ENCODE measurements at places on chromosomes 3 and 15.

DNA sequence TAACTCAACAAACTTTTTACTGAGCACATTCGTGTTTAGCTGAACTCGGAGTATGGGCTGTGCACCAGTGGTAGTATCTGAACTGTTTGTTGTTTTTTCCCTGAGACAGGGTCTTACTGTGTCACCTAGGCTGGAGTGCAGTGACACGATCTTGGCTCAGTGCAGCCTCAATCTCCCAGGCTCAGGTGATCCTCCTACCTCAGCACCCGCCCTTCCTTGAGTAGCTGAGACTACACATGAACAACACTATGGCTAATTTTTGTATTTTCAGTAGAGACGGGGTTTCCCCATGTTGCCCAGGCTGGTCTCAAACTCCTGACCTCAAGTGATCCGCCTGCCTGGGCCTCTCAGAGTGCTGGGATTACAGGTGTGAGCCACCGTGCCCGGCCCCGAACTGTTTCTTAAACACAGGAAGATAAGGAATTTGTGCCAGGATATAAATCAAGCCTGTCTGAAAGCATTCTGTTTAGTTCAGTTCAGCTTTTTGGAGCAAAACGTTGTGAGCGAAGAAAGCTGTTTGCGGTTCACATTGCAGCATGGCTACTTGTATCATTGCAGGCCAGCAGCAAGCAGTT is 40.4 kb upstream of the SKOR1 start:
- DNase-seq = no peak

GRCh38 chr15:31031471-31032067 is 40.1 kb upstream of the MTMR10 start:
- DNase-seq = no peak

GRCh38 chr15:70519616-70520015 is 243.7 kb downstream of the UACA start:
- DNase-seq = no peak

DNA sequence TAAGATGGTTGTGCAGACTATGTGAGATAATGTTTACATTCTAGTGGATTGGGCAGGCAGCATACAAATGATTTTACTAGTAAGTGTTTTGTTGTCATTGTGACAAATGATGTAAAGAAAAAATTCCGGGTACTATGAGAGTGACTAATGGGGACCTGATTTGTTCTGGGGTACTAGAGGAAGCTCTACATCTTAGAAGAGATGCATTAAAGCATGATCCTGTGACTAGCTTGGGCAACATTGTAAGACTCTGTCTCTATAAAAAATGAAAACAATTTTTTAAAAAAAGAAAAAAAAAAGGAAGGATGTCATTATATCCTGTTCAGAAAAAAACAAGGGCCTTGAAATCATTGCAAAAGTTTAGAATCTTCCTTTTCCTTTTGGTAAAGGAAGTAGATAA is 58.1 kb upstream of the MYRIP start:
- DNase-seq = no peak

DNA sequence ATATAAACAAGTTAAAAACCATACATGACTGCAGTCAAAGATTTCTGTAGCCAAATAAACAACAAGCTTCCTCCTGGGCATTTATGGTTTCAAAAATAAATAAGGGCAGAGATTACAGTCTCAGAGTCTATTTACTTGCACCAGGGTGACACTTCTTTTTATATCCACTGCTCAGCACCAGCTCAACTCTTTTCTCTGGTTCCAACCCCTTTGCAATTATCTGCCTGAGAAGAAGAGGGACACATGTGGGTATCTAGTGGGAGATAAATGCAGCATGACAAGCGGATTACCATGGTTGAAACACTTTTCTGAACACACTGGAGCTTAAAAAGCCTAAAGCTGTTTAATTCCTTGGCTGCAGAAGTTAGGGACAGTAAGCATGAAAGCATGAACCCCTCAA is 311.5 kb downstream of the CNTN3 start:
- no peak for DNase-seq

DNA sequence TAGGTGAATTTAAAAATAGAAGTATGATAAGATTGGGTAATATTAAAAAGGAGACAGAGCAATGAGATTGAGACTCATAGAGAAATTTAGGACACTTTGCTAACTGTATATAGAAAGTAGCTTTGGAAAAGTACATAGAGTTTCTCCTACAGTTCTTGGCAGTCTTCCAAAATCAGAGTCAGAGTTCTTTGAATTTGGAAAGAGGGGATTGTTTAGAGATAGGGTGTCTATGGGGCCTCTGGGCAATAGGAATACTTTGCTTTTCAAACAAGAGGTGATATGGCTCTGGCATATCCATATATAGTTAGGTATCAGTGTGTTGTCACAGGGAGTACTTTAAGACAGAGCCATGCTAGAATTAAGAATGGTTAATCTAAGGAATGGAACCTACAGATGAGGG is 477.1 kb upstream of the KCNMB2 start:
- DNase-seq = no peak

DNA sequence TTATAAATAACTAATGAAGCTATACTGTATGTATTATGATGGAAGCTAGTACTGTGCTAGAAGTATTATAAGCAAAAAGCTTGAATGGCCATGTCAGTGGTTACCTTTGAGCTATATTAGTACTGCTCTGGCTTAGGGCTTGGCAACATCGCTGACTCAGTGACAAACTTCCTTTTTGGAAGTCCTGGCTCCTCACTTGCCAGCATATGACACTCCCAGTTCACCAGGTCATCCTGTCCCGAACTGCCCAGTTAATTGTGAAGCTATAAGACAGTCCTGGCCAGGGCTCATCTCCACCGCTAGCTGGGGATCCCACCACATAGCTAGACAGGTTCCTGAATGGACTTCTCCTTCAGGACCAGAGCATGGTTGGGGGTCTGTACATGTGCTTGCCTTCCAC is 31.9 kb downstream of the RAB8B start:
- no peak for DNase-seq

DNA sequence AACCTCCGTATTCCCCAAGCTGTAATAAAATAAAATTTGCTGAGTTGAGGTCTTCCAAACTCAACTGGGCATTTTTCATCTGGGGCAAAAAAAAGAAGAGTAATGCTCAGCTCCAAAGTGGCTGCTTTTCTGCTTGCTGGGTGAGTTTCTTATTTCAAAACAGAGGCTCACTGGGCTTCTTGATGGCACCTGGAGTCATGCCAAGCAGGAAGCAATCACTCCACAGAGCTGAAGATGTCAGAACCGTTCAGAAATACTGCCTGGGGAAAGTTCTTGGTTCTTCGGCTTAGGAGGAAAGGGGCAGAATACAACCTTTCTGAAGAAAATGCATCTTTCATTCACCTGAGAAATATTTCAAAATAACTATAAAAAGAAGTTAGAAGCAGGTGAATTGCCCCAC is 4.1 kb downstream of the CCR9 start:
- no peak for DNase-seq

GRCh38 chr3:87228316-87228715 is 1.2 kb downstream of the CHMP2B start:
- no peak for DNase-seq

DNA sequence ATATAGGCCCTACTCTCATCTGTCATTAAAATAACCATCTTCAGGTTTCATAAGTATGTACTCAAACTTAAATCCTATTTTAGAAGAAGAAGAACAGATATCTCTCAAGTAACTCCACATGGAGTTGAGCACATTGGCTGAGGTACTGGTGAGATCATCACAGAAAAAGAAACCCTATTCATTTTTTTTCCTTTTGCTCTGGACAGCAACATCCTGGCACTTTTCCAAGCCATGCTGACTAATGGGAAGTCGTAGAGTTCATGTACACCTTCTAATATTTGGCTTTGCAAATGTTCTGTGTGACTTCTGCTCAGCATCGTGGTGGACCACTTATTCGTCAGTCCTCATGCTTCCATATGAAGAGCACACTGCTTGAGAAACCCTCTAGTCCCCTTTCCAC is 336.0 kb upstream of the KCNH8 start:
- DNase-seq = no peak

DNA sequence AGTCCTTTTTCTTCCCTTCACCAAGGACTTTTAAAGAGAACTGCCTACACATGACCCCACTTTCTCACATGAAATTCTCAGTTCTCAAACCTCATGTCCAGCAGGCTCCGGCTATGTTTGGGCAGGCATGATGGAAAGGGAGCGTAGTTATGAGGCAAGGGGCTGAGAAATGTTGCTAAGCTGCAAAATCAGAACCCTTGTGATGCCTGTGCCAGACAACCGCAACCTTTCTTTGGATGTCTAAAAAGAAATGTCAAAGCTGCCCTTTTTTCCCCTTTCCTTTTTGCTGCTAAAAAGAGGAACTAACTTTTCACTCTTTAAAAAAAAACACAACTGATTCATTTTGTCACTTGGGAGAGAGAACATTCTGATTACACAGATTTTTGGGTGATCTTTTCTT is 19.2 kb downstream of the GNB4 start:
- DNase-seq = no peak

GRCh38 chr3:132784502-132785025 is 62.4 kb upstream of the NPHP3 start:
- no peak for DNase-seq

- DNase-seq = no peak
Measured at GRCh38 chr15:73745073-73745472, 8.1 kb downstream of the INSYN1 start.
